ENCODE measurements at places on chromosomes 13 and 19.

DNA sequence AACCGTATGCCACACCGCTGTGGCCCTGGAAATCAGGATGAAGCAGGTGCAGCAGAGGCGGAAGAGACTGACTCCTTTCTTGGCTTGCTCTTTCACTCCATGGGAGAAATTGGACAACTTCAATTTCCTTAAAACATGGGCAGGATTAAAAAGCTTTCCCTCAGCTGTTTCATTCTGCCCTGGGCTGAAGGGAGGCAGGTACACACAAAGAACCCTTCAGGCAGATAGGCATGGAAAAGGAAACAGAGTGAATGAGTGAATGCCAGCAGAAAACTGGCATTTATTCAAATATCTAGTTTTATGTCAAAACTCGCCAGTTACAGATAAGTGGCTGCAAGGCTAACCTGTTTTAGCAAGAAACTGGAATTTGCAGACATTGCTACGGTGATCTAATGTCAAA, 71.0 kb upstream of the SLC15A1 start:
- DNase-seq = no peak

DNA sequence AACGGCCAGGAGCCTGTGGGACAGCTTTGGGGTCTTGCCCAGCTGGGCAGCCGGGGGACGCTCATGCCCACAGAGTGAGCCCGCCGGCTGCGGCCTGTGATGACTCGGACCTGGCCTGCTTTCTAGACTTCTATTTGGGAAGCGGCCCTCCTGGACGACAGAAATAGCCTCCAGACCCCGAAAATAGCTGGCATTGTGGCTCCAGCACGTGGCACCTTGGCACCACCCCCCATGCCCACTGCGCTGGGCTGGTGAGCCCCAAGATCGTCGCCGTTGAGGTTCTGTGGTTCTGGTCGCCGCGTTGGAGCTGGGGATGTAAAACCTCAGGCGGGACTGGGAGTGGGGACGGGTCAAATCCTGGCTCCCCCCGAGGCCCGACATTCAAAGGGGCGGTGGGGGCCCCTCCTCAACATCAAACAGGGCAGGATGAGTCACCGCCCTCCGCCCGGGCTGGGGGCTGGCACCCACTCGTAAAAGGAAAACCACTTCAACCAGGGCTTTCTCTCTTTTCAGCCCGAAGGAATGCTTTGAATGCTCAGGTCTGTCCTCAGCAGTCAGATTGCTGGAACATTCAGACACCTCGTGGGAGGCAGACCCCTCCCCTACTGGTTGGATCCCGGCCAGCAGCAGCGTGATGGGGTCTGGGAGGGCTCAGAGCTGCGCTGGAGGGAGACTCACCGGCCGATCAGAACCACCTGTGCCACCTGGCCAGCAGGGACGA, 42.1 kb downstream of the GADD45B start:
- DNase-seq = peak; percentile 36

DNA sequence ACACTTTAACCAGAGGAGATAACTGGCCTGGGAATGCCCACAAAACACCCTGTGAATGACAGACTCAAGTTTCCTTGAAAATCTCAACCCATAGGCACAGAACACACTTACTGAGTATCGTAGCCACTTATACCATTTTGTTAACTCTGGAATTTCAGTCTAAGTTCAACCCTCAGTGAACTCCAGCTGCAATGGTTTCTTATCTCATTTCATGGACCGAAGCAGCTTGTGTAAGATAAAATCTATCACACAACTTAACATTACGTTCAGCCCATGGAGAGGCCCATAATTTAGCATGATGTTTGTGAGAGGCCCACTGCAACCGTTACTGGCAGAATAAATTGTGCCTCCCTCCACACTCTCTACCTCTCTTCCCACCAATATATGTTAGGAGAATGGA, 323.0 kb downstream of the DNAJC15 start:
- DNase-seq = no peak

DNA sequence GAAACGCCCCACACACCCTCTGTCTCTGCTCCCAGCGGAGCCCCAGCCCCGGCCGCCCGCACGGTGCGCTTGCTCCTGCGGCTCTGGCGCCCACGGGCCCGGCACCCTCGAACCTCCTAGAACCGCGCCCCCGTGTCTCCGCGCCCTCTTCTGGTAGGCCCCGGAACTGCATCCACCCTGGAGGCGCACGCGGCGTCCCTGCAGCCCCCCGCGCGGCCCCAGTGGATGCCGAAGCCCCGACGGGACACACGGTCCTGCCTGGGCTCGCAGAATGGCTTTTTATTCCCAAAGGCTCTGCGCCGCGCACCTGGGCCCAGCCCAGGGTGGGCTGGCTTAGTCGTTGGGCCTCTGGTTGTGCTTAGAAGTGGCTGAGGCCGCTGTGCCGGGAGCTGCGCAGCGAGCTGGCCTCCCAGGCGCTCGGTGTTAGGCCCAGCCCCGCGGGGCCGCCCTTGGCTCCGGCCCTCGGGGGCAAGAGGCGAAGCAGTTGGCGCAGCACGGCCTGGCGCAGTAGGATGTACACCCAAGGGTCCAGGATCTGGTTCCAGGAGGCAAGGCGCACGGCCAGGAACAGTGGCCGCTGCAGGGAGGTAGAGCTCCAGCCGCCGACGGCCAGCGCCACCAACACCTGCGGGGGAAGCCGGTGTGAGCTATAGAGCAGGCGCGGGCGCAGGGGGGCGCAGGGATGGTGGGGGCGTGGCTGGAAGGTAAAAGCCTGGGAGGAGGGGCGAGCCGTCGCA, 2.8 kb downstream of the PTGER1 start:
- peak; percentile 90 for DNase-seq

GRCh38 chr13:90834700-90835099, 512.8 kb upstream of the MIR17HG start:
- DNase-seq = no peak

GRCh38 chr13:26760832-26761582, 421 bp upstream of the GPR12 start:
- DNase-seq = no peak

GRCh38 chr19:22426901-22427300, 4.8 kb upstream of the ZNF98 start:
- no peak for DNase-seq

- no peak for DNase-seq
Measured at GRCh38 chr19:1850809-1851653, 2.7 kb upstream of the REXO1 start.

DNA sequence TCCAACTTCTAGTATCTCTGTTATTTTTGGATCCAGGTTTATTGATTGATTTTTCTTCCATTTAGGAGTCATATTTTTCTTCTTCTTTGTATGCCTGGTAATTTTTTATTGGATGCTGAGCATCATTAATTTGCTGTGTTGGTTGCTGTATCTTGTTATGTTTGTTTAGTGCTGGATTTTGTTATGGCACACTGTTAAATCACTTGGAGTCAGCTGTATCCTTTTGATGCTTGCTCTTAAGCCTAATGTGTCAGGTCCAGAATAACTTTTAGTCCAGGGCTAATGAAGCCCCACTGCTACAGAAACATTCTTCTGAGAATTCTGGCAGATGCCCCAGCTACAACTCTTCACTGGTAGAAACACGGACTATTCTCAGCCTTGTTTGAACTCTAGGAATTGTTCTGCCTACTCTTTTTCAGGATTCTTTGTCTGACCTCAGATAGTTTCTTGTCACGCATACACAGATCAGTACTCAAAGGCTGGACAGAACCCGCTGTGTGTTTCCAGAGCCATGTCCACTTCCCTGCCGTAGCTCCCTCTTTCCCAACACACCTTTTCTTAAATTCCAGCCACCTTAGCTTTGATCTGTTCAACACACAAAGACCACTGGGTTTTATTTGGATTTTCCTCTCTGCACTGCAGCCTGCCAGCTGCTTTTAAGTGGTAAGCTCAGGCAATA, 137.1 kb upstream of the WASF3 start:
- DNase-seq = no peak

DNA sequence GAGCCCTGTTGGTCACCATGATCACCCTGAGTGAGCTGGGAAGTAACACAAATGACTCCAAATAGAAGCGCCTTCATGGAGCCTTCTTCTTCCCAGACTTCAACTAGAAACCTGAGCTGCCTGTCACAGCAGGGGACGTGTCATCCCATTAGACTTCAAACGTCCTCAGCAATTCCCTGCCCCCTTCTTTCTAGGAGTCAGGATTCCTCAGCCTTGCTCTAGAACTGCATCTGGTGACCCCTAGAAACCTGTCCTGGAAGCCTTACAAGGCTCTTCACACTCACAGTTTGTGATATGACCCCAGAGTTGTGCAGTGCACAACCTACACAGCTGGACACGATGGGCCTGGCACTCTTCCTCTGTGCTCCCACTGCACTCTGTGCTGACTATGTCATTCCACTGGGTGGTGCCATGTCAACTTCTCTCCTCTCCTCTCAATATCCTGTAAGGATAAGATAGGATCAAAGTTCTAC, 23.6 kb upstream of the TTYH1 start:
- DNase-seq = no peak
